ENCODE measurements at places on chromosomes 4 and X. TPM values are rescaled to one million over a fixed set of nuclear protein-coding genes. Genes with fewer than 3 reads are reported as not detected.

Gene GABRG1
- total RNA-seq, result not detected

Gene SSX4
- total RNA-seq, result not detected

Gene BTK
- 13.9 TPM for total RNA-seq

Gene CYLC1
- not detected for total RNA-seq

Gene CPZ
- 2.6 TPM for total RNA-seq

DNA sequence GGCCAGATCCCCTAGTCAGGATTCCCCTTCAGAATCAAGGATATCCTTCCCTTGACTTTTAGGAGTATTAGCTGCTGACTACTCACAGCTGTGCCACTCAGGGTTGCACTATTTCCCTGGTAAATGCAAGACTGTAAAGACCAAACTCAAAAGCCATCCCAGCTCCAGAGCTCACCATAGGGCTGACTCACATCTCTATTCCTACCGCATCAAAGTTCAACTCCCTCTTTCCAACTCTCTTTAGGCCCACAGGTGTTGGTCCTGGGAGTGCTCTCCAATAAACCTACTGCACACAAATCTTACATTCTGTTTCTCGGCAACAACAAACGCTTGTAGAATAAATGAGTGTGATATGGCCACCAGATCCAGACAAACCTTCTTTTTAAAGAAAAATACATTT lies 109.6 kb downstream of the PPP3CA start:
- no peak overlapping the region for H3K4me3 ChIP-seq
- DNase-seq, result no peak
- no peaks in the 10 kb centered on the region for H3K36me3 ChIP-seq
- no peaks in the 10 kb centered on the region for H3K27me3 ChIP-seq
- peaks cover 6% of the 10 kb centered on the region for H3K4me1 ChIP-seq

DNA sequence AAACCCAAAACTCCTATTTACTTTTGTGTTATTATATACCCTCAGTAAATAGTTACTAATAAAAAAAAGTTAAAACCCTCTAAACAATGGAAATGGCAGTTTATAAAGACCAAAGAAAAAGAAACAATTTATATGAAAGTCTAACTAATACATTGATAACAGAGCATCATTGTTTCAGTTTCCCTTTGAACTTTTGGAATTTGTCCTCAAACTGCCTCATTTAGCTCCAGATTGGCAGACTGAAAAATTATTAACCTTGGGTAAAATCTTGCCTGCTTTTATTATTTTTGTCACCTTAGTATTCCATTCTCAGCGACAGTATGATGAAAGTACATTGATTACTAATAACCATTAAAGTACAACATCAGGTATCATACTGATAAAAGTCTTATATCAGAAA lies 124.0 kb downstream of the PDE5A start:
- H3K27me3 ChIP-seq, result no peaks in the 10 kb centered on the region
- H3K27ac ChIP-seq, result no peak overlapping the region
- H3K36me3 ChIP-seq, result peaks cover 4% of the 10 kb centered on the region
- no peaks in the 10 kb centered on the region for H3K4me1 ChIP-seq

GRCh38 chrX:153726286-153727122 lies 1.8 kb downstream of the ABCD1 start:
- H3K27me3 ChIP-seq, result no peaks in the 10 kb centered on the region
- DNase-seq, result no peak
- H3K4me3 ChIP-seq, result no peak overlapping the region
- H3K4me1 ChIP-seq, result peaks cover 8% of the 10 kb centered on the region
- peak overlapping the region; percentile 74 for H3K27ac ChIP-seq

- no peaks in the 10 kb centered on the region for H3K36me3 ChIP-seq
- no peak for DNase-seq
- no peak overlapping the region for H3K27ac ChIP-seq
- no peaks in the 10 kb centered on the region for H3K4me1 ChIP-seq
- no peaks in the 10 kb centered on the region for H3K27me3 ChIP-seq
- H3K4me3 ChIP-seq, result no peak overlapping the region
These were observed 24.6 kb downstream of the UGT2B7 start for GRCh38 chr4:69120870-69121269.

- no peak for DNase-seq
- H3K36me3 ChIP-seq, result no peaks in the 10 kb centered on the region
- H3K4me3 ChIP-seq, result no peak overlapping the region
These were observed 237.1 kb upstream of the NUDT6 start for GRCh38 chr4:123159479-123159878.

DNA sequence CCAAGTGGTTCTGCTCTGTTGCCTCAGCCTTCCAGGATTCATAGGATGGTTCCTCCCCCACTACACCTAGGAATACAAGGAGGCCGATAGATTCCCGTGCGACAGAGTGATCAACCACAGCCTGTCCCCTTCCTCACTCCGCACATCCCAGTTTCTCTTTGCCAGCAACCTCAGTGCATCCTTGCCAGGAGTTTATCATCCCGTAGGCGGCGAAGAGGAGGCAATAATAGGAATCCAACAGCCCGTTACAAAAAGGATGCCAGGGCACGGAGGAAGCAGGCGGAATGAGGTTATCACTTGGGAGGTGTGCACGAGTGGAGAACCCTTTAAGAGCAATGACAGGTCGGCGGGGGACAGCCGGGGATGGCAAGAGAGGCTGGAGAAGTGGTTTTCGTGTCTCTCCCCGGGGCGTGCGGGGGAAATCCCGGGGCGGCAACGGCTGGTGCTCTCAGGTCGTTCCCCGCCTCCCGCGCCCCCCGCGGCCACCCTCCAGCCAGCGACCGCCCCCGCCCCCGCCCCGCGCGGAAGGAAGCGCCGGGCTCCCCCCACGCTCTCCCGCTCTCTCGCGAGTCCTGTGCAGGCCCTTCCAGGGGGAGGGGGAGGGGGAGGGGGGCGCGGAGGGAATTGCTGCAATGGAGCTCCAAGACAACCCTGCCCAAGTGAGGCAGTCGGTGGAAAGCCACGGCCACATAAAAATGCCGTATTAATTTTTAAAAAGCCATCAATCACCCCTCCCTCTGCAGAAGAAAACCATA lies 1.6 kb downstream of the PPP3CA start:
- no peak overlapping the region for H3K27ac ChIP-seq
- peak; percentile 84 for DNase-seq
- H3K27me3 ChIP-seq, result no peaks in the 10 kb centered on the region

GRCh38 chr4:10312568-10312967 lies 144.7 kb downstream of the ZNF518B start:
- H3K4me1 ChIP-seq, result no peaks in the 10 kb centered on the region
- H3K27me3 ChIP-seq, result no peaks in the 10 kb centered on the region
- H3K36me3 ChIP-seq, result no peaks in the 10 kb centered on the region
- DNase-seq, result no peak
- no peak overlapping the region for H3K4me3 ChIP-seq

GRCh38 chrX:23631136-23631535 lies 36.2 kb upstream of the PRDX4 start:
- no peaks in the 10 kb centered on the region for H3K36me3 ChIP-seq
- H3K4me1 ChIP-seq, result no peaks in the 10 kb centered on the region
- no peak overlapping the region for H3K4me3 ChIP-seq
- no peak overlapping the region for H3K27ac ChIP-seq

GRCh38 chr4:99841129-99841528 lies 24.5 kb downstream of the DAPP1 start:
- no peak for DNase-seq
- H3K27me3 ChIP-seq, result no peaks in the 10 kb centered on the region
- H3K36me3 ChIP-seq, result no peaks in the 10 kb centered on the region
- no peak overlapping the region for H3K27ac ChIP-seq

Measured in kidney (tissue), 22 donors.